ENCODE measurements at places on chromosomes 4 and X.

DNA sequence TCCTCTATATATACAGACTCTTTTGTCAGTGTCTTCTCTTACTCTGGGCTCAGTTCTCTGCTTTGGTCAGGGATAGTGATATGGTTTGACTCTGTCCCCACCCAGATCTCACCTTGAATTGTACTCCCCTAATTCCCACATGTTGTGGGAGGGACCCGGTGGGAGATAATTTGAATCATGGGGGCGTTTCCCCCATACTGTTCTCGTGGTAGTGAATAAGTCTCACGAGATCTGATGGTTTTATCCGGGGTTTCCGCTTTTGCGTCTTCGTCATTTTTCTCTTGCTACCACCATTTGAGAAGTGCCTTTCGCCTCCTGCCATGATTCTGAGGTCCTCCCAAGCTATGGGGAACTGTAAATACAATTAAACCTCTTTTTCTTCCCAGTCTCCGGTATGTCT, 144.4 kb downstream of the GLUD2 start:
- no peak for DNase-seq

DNA sequence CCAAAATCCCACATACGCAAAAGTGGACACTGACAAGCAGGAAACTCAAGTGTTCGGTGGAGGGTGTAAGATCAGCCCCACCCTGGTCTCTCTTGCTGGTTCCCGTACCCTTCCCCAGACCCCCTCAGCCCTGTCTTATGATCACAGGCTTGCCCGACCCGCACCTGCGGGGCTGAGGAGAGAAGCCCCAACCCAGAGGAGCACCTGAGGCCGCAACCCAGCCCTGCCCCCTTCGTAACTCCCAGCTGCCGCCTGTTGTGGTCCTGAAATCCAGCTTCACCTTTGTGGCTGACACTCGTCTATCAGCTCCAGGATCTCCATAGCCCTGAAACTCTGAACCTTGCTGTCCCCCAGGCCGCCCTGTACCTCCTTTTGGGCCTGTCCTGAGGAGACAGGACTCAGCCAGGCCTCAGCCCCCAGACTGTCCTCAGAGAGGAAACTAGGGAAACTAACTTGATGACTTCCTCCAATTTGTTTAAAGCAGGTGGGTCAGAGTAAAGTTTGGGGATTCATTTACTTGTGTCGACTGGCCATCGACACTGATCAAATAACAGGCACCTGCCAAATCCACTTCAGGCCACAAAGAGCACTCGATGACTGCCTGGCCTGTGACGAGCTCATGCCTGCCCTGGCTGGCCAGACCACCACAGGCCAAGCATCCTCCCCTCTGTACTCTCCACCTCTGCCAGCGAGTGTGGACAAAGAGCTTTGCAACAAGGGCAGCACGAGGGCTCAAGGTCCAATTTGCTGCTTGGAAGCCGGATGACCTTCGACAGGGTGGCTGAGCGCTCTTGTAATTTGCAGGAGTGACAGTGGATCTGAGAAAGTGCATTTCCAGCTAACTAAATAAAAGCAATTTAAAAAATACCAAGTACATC, 19.3 kb downstream of the DCTD start:
- no peak for DNase-seq

- no peak for DNase-seq
Observed at GRCh38 chr4:19348746-19349145, 903.0 kb upstream of the SLIT2 start.

GRCh38 chr4:18882468-18882867, 860.9 kb upstream of the LCORL start:
- DNase-seq: no peak

DNA sequence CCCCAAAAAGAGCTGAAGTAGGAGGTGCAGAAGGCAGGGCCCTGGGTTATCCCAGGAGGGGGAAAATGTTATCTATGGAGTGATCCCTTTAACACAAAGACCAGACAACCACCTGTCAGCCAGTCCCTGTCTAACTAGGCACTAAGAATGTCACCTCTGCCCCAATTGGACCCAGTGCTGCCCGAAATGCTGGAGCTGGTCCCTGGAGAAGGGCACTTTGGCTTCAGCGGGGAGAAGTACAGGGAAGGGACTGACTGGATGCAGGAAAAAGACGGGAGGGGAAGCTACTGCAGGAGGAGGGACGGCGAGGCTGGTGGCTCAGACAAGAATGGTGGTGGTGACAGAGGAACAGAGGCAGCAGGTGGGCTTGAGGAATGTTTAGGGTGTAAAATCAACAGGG, 17.3 kb downstream of the PHKA2 start:
- no peak for DNase-seq

DNA sequence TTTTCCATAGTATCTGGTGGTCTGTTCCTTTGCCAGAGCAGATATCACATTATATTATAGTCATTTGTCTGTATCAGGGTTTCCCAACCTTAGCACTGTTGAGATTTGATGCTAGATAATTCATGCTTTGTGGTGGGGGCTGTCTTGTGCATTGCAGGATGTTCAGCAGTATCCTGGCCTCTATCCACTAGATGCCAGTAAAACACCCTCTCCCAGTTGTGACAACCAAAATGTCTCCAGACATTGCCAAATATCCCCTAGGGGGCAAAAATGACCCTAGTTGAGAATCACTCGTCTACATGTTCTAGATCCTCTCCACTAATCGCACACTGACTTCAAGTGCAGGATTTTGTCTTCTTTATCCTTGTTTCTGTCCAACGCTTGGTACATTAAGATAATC, 160.8 kb downstream of the FANCB start:
- DNase-seq: no peak

- DNase-seq: no peak
Observed at GRCh38 chr4:181784881-181785280, 458.3 kb upstream of the TENM3 start.

DNA sequence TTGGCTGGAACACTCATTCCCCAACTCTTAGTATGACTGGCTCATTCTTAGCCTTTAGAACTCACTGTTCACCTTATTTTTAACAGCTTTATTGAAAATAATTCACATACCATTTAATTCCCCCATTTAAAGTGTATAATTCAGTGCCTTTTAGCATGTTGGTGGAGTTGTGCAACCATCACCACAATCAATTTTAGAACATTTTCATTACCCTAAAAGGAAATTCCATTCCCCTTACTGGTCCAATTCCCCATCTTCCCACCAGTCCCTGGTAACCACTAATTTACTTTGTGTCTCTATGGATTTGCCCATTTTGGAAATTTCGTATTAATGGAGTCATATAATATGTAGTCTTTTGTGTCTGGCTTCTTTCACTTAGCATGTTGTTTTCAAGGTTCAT, 19.7 kb downstream of the NHSL2 start:
- no peak for DNase-seq

DNA sequence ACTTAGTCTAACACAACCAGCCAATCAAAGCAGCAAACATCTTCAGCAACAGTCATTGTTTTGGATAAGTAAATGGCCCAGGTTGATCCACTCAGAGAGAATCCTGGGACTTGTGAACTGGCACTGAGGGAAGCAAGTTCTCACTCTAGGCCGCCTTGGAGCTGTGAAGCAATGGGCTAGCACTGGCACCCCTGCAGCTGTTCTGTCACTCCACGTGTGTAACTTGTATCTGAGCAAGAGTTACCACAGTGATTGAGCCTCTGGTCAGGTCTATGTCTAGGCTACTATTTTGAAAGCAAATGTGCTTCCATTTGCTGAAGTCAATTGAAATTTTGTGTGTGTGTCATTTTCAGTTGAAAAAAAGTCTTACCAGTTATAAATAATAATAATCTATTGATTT, 57.2 kb upstream of the HS3ST1 start:
- DNase-seq: no peak

DNA sequence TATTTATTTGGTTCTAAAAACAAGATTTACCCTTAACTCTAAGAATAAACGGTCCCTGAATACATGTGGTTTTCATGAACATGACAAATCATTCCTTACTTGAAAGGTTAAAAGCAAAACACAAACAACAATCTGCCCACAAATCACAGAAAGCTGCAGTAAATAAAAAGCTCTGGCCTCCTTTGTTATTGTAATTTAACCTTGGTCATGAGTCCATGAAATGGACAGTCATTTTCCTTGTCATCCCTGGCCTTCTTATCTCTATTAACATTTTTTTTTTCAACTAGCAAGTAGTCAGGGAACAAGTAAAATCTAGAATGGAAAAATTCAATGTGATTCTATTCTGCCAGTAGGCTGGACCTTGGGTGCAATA, 92.7 kb downstream of the SCD5 start:
- DNase-seq: no peak

DNA sequence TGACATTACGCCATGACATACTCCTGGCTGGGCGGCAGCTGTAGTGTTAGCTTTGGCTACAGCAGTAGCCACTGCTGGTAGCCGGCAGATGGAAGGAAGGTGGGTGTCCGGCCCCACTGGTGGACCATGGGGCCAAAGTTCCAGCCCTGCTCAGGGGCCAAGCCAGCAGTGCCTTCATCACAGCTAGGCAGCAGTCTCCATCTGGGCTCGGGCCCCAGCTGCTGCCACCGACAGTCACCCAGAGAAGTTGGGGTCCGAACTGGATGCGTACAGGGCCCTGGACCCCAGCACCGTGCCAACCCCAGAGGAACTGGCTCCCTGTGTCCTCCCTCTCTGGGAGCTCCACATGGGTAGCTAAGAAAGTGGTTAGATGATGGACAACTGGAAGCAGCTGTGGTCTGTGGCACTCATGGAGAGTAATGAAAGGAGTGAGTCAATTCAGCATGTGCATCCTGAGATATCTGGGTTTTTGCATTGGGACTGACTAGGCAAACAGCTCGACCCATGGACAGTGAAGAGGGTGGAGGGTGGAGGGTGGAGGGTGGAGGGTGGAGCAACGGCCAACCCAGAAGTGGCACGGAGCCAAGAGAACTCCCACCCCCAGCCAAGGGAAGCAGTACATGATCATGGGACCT, 366.6 kb upstream of the GRIA3 start:
- no peak for DNase-seq

DNA sequence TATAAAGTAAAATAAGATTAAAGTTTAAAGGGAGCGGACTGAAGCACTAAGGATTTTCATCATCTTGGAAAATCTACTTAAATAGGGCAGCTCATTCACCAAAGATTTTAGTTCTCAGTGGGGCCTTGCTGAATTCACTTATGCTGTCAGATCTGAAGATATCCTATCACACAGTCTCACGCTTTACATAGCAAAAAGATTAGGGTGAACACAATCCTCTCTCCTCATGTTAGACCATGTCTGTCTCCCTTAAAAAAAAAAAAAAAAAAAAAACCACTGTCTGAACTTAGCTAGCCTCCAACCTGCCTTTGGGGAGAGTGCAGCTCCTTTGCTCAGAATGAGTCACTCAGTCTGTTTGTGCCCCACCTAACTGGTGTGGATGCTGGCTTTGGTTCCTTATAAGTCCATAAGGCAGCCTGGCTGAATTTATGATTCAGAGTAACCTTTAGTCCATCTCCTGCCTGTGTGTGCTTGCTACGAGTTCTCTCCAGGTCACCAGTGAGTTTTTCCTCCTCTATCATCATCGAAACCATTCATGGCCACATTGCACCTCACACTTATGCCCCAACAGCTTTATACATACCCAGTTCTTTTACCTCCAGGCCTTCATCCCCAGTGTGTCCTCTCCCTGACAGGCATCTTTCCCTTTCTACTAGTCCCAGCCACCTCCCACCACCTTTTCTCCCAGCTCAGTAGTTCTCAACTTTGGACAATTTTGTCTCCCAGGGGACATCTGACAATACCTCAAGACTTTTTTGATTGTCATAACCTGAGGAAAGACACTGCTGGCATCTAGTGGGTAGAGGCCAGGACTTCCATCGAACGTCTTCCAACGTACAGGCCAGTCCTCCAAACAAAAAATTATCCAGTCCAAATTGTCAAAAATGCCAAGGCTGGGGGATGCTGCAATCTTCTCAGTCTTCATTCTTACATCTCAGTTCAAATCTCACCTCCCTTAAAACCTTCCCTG, 220.7 kb upstream of the EMCN start:
- DNase-seq: no peak

GRCh38 chr4:22677780-22678179, 15.0 kb upstream of the GBA3 start:
- no peak for DNase-seq

- DNase-seq: no peak
Observed at GRCh38 chrX:72465889-72466288, 106.8 kb downstream of the HDAC8 start.

DNA sequence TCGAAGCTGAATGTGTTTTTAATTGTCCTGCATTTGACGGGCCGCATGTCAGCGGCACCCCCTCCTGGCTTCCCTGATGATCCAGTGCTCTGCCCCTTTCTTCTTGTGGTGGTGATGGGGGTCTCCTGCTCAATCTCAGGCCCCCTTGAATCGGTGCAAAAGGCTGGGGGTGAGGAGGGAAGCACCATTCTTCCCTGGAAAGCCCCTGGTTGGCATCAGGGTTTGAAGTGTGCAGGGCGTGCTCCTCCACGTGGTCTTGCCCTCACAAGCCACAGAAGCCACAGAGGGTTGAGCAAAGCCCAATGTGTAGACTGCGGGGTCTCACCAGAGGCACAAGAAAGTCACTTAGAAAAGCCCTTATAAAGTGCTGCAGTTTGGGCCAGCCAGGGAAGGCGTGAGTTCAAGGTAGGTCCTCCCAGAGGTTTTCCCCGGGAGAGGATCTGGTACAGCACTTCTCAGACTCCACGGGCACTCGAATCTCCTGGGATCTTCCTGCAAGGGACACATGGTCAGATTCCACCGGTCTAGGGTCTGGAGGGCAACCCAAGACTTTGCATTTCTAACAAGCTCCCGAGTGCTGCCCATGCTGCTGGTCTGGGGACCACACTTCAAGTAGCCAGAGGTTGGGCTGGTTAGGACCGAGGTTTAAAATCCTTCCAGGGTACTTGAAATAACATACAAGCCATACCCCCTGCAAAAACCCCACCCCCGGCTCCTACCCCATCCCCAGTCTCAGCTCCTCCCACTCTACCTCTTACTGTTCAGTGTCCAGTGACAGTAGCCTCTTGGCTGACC, 35.1 kb downstream of the PSAPL1 start:
- no peak for DNase-seq

- DNase-seq: no peak
Observed at GRCh38 chrX:154317391-154317995, 21.9 kb downstream of the TKTL1 start.

- no peak for DNase-seq
Observed at GRCh38 chrX:99353412-99353811, 1056.7 kb downstream of the PCDH19 start.
